ENCODE measurements at places on chromosomes 4 and X.

- DNase-seq = no peak
Observed at GRCh38 chr4:8400632-8401325, 39.7 kb downstream of the ACOX3 start.

- no peak for DNase-seq
Observed at GRCh38 chrX:41868392-41868977, 54.9 kb downstream of the CASK start.

GRCh38 chr4:185513489-185514181, 21.7 kb downstream of the PDLIM3 start:
- DNase-seq = no peak

DNA sequence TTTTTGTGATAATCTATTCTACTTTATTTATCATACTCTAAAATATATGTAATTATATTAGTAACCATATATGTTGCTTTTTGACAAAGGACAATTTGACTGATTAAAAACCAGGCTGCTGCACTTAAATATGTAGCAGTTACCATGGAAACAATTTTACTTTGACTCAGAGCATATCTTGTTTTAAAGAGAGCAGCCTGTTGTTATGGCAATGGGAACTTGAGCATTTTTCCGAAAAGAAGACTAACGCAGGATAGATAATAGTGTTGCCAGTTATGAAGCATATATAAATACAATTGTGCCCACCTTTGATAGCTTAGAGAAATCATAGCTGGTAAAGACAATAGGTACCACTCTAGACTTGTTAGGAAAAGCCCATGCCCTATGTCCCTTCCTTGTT, 283.0 kb downstream of the GASK1B start:
- no peak for DNase-seq

DNA sequence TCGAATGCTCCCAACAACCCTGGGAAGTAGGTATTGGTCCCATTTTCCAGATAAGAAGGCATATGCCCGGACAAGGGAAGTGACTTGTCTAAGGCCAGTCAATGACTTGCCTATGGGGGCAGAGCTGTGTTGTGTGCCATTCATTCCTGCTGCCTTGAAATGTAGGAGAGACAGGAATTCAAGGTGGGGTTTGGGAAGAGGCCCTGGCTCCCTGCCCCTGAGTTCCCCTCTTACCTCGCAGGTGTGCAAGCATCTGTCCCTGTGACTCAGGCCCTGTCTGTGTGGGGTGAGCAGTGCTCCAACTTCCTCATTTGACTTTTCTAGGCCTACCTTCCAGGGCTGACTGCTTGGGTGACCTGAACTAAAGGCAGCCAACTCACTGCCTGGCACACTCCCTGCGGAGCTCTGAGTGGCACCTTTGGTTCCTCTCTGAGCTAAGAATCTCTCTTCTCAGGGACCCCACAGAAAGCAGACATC, 5.1 kb downstream of the EFNB1 start:
- no peak for DNase-seq

- no peak for DNase-seq
Observed at GRCh38 chr4:14566518-14566917, 435.8 kb upstream of the CPEB2 start.

- no peak for DNase-seq
Observed at GRCh38 chr4:181661090-181661489, 582.1 kb upstream of the TENM3 start.

DNA sequence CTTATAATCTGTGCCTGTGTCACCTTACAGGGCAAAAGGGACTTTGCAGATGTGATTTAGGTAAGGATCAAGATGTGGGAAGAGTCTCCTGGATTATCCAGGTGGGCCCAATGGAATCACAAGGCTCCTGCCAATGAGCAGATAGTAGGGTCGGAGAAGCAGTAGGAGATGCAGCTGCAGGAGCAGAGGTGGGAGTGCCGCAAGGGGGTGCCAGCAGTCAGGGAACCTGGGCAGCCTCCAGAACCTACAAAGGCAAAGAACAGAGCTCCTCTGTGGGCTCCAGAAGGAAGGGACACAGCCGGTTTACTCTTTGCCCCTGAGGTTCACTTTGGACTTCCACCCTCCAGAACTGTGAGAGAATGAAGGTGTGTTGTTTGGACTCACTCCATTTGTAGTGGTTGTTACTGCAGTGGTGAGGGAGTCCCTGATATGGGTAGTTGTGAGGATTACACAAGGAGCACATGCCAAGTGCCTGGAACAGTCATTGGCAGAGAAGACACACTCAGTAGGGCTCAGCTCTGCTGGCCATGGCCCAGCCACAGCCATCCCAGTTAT, 318.5 kb downstream of the EVC2 start:
- no peak for DNase-seq

DNA sequence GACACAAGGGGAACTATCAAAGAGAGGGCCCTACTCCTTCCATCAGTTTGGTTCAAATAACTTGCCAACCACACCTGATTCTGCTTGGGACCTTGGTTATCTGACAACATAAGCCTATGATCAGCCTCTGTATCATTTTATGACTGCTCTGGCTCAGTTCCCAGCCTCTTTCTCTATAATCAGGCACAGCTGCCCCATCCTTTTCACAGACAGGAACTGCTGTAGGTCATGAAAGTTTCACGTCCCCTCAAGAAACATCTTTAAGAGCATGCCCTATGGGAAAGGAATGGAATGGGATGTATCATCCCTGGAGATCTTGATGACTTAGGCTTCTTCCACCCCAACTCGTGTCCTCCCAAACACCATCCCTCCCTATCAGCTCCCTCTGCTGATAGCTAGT, 243.4 kb downstream of the AR start:
- DNase-seq = no peak

DNA sequence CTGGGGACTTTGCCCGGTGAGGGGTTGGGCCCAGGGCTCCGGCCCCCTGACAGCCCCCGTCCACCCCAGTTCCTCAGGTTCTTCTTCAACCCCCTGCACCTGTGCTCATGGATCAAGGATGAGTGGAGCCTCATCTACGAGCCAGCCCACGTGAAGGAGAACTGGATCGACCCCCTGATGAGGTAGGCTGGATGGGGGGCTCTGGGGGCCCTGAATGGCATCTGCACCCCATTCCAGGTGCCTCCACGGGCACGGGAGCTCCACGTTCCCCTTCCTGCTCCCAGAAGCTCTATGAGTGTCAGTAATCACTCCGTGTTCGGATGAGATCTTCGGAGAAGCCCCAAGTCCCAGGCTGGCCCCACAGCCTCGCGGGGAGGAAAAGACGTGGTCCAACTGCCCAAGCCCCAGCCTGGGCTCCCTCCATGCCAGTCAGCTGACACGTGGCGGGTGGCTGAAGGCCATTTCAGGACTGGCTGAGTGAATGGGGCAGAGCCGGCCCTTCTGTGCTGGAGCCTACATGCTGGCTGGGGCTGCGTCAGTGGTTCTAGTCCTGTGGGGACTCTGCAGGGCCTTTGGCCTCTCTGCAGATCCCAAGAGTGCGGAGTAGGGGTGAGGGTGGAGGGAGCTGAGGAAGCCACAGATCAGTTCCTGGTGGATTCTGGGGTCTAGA, 24.4 kb downstream of the CFAP99 start:
- no peak for DNase-seq

DNA sequence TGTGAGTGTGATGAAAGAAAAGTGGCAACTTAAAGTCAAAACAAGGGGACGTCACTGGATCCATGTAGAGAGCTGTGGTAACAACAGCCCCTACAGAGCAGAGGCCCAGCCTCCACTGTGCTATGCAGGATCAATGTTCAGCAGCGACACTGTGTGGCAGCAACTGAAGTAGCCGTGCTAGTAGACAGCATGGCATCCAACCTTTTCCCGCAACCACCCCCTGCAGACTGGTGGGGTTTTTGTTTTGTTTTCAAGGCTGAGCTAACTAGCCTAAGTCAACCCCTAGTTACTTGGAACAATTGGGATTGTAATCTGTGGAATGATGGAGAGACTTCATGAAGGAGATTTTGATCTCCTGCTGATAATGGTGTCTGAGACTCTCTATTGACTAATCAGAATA, 44.4 kb upstream of the PPARGC1A start:
- no peak for DNase-seq

- no peak for DNase-seq
Observed at GRCh38 chr4:19416146-19416545, 835.6 kb upstream of the SLIT2 start.

GRCh38 chr4:57191523-57192034, 81.4 kb upstream of the IGFBP7 start:
- no peak for DNase-seq

DNA sequence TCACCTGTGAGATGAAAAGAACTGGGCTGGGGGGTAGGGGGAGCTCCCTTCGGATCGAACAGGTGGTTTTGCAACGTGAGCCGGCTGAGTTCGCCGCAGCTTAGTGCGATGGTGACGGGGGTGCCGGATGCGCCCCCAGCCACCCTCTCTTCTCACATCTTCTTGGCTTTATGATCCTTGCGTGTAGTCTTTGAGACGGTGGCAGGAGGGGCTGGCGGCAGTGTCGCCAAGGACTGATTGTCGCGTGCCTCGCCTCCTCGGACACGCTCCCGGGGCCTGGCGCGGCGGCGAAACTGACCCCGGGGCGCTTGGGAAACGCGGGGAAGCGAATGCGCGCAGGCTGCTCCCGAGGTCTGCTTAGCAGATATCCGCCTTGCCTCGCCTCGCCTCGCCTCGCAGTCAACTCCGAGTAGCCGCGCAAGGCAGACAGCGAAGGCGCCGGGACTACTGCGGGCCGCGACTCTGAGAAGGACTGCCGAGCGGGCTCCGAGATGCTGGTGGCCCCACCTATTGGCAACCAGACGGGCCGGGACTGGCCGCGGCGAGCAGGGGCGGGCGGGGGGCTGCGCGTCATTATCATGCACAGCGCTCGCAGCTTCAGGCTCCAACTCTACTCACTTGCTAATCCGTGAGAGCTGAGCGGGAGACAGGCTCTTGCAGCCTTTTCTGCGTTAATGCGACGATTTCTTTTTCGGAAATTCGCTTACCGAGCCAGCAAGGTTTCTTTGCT, 1.5 kb downstream of the GRID2 start:
- no peak for DNase-seq

DNA sequence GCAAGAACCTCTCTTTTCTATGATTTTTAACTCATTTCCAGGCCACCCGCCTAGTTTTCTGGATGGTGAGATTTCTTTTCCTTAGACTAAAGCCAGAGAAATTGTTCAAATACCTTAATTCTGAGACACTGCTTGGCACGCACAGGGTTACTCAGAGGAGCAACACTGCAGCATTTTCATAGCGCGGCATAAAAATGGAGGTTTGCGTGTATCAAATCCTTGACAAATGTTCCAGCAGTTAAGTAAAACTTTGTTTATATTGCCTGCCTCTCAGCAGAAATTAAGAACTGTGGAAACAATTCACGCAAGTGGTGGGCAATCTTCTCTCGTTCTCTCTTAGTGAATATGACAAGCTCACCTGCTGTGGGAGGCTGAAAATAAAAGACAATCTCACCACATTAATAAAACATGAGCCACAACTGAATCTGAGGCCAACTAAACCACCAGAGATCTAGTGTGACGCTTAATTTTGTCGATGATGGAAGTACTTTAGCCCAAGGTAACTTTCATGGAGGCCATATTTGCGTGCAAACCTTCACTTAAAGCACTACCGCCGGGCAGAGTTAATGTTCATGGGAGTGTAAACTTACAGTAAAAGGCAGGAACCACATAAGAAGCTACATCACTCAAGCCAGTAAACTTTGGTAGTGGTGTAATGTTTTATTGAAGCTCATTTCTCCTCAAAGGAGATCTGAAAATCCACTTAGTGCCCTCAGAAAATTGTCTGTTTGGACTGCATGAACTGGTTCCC, 894.8 kb upstream of the EPHA5 start:
- no peak for DNase-seq

GRCh38 chrX:581720-582298, 48.8 kb upstream of the SHOX start:
- no peak for DNase-seq

DNA sequence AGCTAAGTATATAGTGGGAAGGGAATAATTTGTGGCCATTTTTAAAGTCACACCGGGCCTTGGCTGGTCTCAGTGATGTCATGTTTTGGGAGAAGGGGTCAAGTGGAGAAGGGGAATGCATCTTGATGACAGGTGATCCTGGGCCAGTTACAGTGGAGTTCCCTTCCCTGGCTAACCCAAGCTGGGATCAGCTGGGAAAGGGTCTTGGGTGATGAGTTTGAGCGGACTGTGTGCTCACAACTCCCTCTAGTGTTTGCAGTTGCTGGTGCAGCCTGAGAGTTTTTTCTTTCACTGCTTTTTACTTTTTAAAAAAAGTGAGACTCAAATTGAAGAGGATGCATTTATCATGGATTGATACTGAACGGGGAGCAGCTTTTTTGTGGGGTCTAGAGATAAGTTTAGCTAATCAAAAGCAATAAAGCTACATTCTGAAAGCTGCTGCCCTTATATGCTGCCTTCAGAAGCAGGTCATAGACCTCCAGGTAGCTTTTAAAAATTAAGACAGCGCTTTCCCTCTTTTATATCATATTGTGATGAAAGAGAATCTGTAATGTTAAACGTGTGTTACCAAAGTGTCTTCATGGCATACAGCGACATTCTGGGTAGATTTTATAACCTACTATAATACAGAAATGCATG, 164.7 kb downstream of the DCLK2 start:
- no peak for DNase-seq

GRCh38 chrX:151724563-151725337, 8.9 kb downstream of the FATE1 start:
- DNase-seq = no peak

- DNase-seq = no peak
Observed at GRCh38 chr4:183887351-183887750, 17.8 kb upstream of the STOX2 start.

- DNase-seq = no peak
Observed at GRCh38 chrX:68832101-68832416, 3.2 kb downstream of the EFNB1 start.

DNA sequence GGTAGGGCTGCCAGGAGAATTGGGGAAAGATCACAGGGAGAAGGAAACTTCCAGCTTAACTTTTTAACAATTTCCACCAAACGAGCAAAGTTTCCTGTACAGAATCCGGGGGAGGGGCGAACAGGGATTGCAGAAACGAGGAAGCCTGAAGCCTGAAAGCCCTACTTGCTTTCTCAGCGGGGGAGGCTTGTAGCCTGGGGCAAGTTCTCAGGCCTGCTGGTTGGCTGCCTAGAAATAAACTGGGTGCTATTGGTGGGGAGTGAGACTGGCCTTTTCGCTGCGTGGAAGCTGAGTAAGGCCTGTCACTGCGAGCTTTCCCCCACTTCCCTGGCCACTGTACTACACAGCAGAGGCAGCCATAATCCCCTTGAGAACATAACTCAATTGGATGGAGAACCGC, 110.8 kb upstream of the ATP8A1 start:
- DNase-seq = no peak

GRCh38 chrX:7330971-7331746, 183.2 kb upstream of the PUDP start:
- no peak for DNase-seq

- DNase-seq = no peak
Observed at GRCh38 chr4:133145241-133145640, 3.9 kb upstream of the PCDH10 start.

Measured in stimulated activated CD4-positive, alpha-beta T cell treated with anti-CD3 and anti-CD28 coated beads, TNF-alpha, amount 100 ng/mL, for 4 hours (primary cell).